Posterior vena cava (tissue), 2 donors: ENCODE measurements at places on chromosomes 5 and 9. TPM values are rescaled to one million over a fixed set of nuclear protein-coding genes. Genes with fewer than 3 reads are reported as not detected.

CDKN2B-AS1 gene
- 1.00 TPM for total RNA-seq

PAPPA gene
- 9.9 TPM for total RNA-seq

SLC46A2 gene
- total RNA-seq, result 0.28 TPM

GPR151 gene
- total RNA-seq, result not detected

PCDHB15 gene
- total RNA-seq, result 3.8 TPM

IFNA21 gene
- not detected for total RNA-seq

BHMT2 gene
- total RNA-seq, result 24.5 TPM

HINT1 gene
- total RNA-seq, result 156 TPM

LHX6 gene
- total RNA-seq, result 8.3 TPM

SLC25A51 gene
- 28.1 TPM for total RNA-seq

COL27A1 gene
- total RNA-seq, result 8.1 TPM

SLC31A1 gene
- total RNA-seq, result 15.2 TPM

RNF183 gene
- total RNA-seq, result not detected

CDC20B gene
- total RNA-seq, result not detected

NOXA1 gene
- total RNA-seq, result 2.0 TPM

DNA sequence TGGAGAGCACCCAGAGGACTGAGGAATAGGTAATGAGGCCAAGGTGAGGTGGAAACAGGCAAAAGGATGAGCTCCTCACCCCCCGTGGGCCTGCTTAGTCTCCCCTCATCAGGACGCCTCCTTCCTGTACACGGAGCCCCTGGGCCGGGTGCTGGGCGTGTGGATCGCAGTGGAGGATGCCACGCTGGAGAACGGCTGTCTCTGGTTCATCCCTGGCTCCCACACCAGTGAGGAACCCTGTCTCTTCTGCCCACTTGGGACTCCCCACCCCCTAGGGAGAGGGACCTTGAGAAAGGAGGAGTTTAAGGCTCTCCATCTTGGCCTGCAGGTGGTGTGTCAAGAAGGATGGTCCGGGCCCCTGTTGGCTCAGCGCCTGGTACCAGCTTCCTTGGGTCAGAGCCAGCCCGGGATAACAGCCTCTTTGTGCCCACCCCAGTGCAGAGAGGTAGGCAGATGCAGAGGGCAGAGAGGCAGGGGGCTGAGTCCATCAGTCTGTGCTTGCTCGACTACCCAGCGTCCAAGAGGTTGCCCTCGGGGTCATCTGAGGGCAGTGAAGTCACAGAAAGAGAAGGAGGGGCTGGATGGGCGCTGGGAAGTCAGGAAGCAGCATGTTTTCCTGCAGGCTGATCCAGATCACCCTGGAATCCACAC lies 7.0 kb downstream of the DOLK start:
- DNase-seq, result peak; percentile 81

- no peak for DNase-seq
Measured at GRCh38 chr9:91429501-91429900, 5.9 kb upstream of the NFIL3 start.

- no peak for DNase-seq
Measured at GRCh38 chr9:68771376-68771775, 66.3 kb downstream of the PIP5K1B start.

GRCh38 chr9:8256880-8257279 lies 457.3 kb upstream of the DMAC1 start:
- DNase-seq, result no peak

GRCh38 chr5:110288766-110289511 lies 437.5 kb downstream of the TMEM232 start:
- no peak for DNase-seq

GRCh38 chr9:78438211-78438610 lies 141.3 kb downstream of the PSAT1 start:
- DNase-seq, result no peak

DNA sequence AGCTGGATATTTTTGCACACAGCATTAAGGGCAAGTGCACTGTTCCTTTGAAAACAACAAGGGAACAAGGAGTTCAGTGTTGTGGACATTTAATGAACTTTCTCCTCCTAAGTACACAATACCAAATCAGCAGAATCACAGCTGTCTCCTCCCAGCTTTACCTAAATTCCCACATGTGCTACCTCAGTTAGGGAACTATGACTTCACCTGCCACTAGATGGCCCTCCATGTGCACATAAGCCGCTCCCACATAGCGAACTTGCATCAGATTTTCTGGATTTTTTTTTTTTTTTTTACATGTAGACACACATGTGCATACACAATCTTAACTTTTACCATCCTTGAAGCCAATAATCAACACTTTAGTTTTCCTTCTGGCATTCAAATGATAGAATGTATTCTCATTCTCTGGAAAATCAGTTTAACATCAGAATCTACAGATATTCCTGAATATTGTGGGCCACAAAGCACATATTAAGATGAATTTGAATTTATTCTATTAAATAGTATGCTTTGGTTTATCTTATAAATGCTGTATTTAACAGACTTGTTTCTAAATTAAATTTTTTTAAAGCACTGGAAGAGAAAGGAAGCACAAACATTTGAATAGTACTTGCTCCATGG lies 123.6 kb downstream of the PALM2AKAP2 start:
- DNase-seq, result no peak

GRCh38 chr5:125894383-125894782 lies 528.8 kb upstream of the GRAMD2B start:
- no peak for DNase-seq

DNA sequence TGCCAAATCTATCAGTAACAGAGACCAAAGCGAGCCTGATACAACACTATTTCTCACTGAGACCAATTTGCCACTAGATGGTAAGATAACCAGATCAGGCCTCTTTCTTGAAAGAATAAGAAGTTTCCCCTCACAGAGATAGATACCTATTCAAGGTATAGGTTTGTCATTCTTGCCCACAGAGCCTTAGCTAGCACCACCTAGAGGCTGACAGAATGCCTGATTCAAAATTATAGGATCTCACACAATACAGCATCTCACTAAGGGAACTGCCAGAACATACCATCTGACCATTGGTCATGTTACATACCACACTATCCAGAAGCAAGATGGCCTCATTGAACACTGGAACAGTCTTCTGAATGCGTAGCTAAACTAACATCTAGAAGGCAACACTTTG lies 166.6 kb upstream of the HCN1 start:
- no peak for DNase-seq

DNA sequence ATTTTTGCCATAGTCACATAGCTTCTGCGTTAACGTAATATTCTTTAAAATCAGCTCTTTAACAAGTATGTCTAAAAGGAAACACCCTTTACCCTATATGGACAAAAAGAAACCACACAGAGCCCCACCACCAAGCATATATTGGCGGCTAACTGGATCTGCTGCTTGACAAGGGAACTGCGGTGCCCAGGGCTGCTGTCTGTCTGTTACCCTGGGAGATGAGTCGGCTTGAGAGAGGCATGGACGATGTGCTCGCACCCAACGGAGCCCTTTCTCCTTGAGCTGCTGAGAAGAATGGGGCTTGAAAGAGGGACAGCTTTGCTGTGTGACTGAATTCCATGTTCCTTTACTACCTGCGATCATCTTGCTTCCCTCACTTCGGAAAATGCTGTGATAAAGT lies 158.6 kb upstream of the SHB start:
- DNase-seq, result no peak

DNA sequence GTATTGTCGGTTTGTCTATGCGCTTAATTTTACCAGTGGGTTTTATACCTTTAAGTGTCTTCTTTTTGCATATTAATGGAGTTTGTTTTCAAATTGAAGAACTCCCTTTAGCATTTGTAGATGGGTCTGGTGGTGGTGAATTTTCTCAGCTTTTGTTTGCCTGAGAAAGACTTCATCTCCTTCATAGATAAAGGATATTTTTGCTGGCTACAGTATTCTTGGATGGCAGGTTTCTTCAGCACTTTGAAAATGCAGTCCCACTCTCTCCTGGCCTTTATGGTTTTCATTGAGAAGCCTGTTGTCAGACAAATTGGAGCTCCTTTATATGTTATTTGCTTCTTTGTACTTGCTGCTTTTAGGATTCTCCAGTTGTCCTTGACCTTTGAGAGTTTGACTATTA lies 142.1 kb downstream of the RAB3C start:
- DNase-seq, result no peak

GRCh38 chr5:19172926-19173470 lies 815.0 kb downstream of the CDH18 start:
- no peak for DNase-seq

DNA sequence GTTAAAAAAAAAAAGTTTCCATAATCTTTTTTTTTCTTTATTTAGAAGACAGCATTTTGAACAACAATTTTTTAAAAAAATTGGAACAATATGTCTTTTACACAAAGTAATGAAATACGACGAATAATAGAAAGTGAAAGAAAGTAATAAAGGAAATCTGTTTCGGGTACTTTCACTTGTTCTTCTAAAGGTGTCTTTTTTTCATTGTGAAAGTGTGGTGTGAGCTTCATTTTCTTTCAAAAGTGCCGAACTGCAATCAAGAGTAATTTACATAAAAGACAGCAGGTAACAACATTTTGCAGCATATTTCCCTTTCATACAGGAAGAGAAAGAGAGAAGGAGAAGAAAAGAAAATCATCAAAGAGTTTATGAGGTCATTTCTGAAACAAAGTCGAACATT lies 159.7 kb upstream of the CDH12 start:
- no peak for DNase-seq

DNA sequence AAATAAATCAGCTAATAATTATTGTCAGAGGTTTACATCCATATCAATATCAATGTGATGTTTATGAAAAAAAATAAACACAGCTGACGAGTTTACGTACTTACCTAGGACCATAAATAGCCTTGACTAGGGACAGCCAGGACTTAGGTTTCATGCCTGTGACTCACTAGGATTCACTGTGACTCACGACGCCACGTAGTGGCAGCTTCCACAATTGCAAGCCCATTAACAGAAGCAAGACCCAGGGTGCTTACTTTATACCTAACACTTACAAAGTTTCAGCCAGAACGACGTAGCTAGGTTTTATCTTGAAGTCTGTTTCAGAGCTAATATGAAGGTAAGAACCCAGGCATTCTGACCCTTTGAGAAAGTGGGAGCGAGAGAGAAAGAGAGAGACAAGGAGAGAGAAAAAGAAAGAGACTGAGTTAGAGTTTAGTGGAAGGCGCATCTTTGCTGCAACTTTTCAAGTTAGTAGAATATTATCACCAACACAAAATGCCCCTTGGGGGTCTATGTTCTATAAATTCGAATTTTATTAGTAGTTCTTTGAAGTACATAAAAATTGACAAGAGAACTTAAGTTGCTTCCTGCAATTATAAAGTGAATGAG lies 191.2 kb downstream of the GNA14 start:
- DNase-seq, result peak; percentile 94

- no peak for DNase-seq
Measured at GRCh38 chr5:113169720-113170119, 193.1 kb downstream of the DCP2 start.

DNA sequence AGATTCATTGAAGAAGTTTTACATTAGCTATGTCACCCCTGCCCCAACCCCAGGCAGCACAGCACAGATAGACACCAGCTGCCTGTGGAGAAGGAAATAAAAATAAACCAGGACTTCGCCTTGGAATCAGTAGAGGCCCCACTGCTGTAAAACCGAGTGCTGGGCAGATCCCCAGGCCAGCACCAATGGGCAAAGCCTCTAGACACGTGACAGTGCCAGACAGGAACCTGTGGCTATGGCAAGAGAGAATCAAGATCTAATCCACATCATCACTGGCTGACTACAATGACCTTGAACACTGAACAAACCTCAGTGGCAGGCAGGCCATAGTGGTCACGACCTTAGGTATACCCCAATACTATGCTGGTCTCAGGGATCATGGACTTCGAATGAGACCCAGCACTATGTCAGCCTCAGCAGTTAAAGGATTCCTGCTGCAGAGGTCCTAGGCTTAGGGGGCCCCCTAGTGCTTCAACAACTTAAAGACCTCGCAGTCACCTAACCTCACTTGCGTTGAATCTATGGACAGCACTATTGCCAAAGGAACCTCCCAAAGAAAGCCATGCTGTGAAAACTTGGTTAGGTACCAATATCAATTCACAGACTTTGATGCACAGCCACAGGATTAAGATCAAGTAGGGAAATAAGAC lies 2118.6 kb upstream of the C9orf72 start:
- no peak for DNase-seq

GRCh38 chr9:97475059-97475458 lies 26.4 kb upstream of the TMOD1 start:
- no peak for DNase-seq

- DNase-seq, result no peak
Measured at GRCh38 chr5:154844809-154845208, 5.6 kb downstream of the FAXDC2 start.

DNA sequence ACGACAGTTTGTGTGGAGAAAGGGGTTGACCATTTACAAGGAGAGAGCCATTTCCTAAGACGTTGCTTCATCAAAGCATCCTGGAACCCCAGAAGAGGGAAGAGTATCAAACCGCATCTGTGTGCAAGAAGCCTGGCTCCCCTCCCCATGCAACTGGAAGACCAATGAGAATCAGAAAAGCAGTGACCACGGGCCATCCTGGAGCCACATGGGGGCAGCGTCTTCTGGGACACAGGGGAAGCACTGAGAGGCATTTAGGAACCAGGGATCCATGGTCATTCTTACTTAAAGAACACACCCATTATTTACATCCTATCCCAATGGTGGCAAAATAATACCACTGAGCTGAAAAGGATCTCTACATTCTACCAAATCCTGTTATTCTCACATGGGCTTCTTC lies 29.3 kb downstream of the SEMA5A start:
- DNase-seq, result no peak

DNA sequence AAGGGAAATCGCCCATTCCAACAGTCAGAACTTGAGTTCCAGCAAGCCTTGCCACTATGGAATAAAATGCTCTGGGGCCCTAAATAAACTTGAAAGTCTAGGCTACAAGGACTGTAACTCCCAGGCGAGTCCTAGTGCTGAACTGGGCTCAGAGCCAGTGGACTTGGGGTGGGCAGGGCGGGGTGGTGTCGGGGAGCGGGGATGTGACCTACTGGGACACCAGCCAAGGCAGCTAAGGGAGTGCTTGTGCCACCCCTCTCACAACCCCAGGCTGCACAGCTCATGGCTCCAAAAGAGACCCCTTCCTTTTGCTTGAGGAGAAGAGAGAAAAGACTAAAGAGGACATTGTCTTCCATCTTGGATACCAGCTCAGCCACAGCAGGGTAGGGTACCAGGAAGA lies 61.5 kb downstream of the MEIKIN start:
- no peak for DNase-seq

GRCh38 chr5:96404191-96404867 lies 28.7 kb downstream of the PCSK1 start:
- DNase-seq, result no peak

- DNase-seq, result no peak
Measured at GRCh38 chr9:123034881-123035510, 1.5 kb downstream of the GPR21 start.

- DNase-seq, result no peak
Measured at GRCh38 chr5:74943905-74944304, 77.7 kb upstream of the FAM169A start.

DNA sequence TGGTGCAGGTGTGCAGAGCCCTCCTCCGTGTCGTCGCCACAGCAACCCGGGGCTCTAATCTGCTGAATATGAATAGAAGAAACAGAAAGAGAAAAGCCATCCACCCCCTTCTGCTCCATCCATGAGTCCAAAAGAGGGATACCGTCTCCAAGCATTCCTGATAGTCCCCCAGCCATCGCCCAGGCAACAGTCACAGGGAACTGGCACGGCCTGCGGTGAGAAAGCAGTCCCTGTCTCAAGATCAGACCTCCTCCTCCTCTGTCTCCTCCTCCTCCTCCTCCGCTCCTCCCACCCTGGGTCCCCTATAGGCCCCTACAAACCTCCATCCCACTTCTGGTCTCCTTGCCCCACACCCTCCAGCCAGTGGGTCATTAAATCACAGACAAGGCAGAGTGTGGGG lies 308.1 kb upstream of the MPDZ start:
- no peak for DNase-seq
